Cerebellum (tissue), 4 donors: ENCODE measurements at places on chromosomes 16 and 17.

DNA sequence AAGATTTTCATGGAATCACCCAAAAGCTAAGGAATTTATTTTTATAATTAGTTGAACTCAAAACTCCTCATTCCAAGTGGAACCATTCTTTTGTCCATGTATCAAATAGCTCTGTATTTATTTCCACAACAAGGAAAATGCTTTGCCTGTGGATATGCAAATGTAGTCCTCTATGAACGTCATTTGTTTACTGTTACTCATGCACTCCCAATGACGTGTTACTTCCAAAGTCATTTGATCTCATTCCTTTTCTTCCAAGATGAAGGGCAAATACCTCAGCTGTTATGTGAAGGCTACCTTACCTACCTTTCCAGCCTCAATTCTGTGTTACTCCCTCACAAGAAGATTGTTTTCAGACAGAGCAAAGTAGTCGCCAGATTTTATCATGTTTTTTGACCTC, 83.7 kb downstream of the ITFG1 start:
- DNase-seq: no peak

GRCh38 chr16:22664561-22664997, 149.4 kb upstream of the HS3ST2 start:
- no peak for DNase-seq

- peak; percentile 52 for DNase-seq
These were observed 34.7 kb downstream of the ANKRD40 start for GRCh38 chr17:50672831-50673551.

GRCh38 chr16:86379505-86379846, 130.9 kb upstream of the FOXF1 start:
- no peak for DNase-seq

- no peak for DNase-seq
These were observed 138.7 kb downstream of the ANKFN1 start for GRCh38 chr17:56292010-56292409.

DNA sequence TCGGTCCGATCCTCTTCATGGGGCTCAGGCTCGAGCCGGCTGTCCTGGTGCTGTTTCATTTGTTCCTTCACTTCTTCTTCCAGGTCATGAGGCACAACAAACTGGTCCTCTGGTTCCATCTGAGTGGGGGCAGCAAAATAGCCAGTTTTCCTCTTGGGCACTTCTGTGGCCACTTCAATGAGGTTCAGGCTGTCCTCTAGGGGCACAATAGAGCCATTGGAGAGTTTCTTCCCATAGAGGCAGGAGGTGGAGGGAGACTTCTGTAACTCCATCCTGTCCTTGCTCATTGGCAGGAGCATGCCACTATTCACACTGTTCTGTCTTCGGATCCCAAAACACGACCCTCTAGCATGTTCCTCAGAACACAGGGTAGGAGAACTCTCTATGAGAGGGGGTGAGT, 22.9 kb downstream of the MARVELD3 start:
- no peak for DNase-seq

GRCh38 chr17:66715076-66715675, 119.7 kb upstream of the CACNG5 start:
- DNase-seq: no peak

DNA sequence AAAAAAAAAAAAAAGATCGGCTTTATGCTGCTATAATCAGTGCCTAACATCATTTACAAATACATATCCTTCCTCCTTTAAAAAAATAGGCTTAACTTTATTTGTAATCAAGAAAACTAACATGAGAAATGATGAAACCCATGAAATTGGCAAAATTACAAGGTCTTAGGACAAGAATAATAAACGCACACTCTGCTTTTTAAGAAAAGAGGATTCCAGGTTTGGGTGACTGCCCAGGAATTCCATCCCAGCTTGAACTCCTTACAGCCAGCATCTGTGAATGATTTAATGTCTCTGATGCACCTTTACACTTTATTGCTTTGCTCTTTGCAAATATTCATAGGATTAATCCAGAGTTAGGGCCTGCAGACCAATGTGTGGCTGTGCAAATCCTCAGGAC, 196.0 kb downstream of the CBLN1 start:
- DNase-seq: no peak

DNA sequence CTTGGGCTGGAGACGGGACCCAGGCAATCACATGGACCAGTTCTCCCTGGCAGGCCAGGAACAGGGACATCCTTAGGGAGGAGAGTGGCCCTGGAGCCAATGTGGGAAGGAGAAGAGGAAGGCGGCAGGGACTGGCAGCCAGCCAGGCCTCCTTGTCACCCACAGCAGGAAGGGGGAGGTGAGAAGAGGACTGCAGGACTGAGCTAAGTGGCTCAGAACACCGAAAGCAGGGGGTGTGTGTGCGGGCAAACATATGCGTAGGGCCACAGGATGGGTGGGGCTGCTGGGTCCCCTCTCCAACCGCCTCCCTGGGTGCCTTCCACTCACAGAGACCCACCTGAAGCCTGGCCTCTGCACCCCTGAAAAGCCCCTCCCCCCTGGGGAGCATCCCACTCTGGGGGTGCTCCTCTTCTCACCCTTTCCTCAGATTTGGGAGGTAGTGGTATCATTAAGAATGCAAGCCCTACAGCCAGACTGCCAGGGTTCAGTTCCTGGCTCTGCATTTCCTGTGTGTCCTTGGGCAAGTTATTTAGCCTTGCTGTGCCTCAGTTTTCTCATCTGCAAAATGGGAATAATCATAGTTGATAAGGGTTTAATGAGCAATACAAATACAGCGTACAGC, 8.1 kb downstream of the PNMT start:
- no peak for DNase-seq

DNA sequence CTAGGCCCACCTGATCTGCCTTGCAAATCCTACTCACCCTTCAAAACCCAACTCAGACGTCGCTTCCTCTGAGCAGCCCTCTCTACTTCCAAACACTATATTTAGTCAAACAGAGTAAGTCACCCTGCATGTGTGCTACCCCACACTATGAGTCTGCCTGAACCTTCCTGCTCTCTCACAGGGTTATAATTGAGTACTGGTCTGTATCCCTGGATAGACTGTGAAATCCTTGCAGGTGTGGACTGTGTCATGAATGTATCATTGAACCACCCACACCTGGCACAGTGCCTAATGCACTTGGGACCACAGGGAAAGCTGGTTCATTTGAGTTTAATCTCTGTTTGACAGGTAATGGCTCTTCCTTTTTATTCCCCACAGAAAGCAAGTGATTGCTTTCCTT, 3.4 kb downstream of the FBXO39 start:
- DNase-seq: no peak

DNA sequence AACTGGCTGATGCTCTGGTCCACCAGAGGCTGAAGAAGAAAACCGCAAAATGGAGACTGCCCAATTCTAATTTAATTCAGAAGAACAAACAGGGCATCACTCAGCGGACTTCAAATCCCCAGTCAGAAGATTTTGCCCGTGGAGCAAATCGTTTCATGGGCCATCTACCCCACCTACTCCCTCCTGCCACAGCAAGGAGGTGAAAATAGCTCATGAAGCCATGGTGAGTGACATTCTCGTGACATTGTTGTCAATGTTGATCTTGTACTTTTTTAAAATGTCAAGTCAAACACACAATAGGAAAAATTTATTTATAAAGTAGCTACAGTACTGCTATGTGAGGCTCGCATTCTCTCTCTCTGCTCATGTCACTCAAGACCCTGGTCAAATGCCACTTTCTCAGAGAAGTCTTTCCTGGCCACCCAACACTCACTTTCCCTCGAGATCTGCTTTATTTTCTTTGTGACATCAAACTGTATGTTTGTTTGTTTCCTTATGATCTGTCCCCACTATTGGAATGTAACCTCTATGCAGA, 31.3 kb upstream of the SOX9 start:
- no peak for DNase-seq

GRCh38 chr16:24776501-24777220, 47.2 kb downstream of the TNRC6A start:
- peak; percentile 18 for DNase-seq

- DNase-seq: no peak
These were observed 3.1 kb upstream of the WDR90 start for GRCh38 chr16:645852-646678.

GRCh38 chr17:40134184-40134583, 6.2 kb upstream of the CASC3 start:
- no peak for DNase-seq

DNA sequence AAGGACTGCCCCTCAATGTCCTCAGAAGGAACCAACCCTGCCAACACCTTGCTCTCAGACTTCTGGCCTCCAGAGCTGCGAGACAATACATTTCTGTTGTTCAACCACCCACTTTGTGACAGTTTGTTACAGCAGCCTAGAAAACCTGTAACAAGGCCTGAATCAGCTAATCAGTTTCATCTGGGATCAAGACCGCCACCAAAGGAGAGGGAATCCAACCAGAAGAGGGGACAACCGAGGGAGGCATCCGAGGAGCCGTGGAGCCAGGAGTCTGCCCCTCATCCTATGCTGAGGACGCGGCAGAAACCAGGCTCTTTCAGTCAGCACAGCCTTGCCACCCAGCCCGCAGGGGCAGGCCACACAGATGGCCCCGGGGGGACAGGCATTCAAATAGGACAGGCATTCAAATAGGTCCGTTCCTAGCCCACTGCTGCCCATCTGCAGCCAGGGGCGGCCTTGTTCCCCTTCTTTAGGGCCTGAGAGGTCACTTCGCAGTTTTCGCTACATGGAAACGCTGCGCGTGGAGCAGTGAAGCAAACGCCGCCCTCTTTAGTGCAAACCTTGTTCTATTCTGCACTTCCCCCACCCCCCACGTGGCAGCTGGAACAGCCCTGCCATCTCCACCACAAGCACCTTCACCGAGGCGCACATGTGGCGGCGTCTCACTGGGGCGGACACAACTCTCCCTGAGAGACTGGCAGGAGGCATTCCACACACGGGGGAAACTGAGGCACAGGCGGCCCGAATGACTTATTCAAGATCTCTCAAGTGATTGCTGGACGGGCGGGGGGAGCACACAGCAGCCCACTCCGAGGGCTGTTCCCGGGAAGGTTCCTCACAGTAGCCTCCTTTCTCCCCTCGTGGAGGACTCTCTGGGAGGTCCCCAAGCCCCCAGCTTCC, 26.7 kb downstream of the FA2H start:
- DNase-seq: no peak

GRCh38 chr16:57945740-57946138, 25.2 kb downstream of the CNGB1 start:
- no peak for DNase-seq

DNA sequence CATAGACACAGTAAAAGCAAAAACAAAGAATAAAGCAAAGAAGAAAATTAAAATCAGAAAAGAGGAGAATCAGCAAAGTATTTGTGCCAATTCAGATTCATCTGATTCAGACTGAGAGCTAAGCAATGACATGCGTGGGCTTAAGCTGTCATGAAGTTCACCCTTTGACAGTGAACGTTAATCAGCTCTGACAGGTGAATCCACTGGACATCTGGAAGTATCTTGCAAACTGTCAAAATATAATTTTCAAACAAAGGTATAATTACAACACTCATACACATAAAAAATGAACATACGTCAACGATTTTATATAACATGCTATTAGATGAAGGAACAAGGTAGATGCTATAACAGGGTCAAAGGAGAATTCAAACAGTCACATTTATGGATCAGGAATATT, 596.3 kb upstream of the SALL1 start:
- DNase-seq: no peak

DNA sequence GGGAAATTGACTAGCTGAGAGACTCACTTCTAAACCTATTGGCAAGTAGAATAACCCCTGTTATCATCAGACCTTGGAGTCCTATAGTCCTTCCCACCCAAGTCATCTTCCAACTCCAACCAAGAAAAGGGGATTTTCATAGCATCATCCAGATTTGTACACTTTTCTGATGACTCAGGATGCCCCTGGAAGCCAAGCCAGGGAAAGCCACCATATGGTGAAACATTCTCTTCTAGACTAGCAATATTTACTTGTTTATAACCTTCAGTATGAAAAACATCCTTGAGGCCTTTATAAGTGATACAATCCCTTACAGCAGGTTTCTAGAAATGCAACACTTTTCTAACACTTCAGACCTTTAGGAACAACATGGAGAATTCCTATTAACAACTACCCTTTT, 618.8 kb upstream of the CDH11 start:
- no peak for DNase-seq

DNA sequence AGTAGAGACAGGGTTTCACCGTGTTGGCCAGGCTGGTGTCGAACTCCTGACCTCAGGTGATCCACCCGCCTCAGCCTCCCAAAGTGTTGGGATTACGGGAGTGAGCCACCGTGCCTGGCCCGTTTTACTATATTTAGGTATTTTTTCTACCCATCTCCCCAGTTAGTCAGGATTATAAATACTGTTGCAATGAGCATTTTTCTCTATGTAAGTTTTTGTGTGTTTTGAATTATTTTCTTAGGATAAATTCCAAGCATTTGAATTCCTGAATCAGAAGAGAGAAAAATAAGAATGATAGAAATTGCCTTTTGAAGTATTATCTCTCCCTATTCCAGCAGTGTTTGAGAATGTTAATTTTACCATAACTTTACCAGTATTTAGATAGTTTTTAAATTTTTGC, 36.6 kb downstream of the KIAA0513 start:
- DNase-seq: no peak

GRCh38 chr17:74427048-74427762, 4.7 kb upstream of the GPRC5C start:
- no peak for DNase-seq

DNA sequence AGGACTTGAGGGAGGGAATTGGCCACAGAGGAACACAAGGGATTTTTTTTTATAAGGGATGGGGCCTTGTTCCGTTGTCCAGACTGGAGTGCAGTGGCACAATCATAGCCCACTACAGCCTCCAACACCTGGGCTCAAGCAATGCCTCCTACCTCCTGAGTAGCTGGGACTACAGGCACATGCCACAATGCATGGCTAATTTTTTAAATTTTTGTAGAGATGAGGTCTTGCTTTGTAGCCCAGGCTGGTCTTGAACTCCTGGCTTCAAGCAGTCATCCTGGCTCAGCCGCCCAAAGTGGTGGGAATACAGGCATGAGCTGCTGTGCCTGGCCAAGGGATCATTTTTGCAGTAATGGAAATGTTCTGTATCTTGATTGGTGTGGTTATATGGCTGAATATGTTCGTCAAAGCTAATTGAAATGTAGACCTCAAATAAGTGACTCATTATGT, 56.9 kb downstream of the VMP1 start:
- DNase-seq: no peak

- peak; percentile 9 for DNase-seq
These were observed 16.4 kb downstream of the CDK5RAP3 start for GRCh38 chr17:47987240-47987835.

GRCh38 chr17:74649909-74650308, 26.4 kb upstream of the CD300E start:
- no peak for DNase-seq

DNA sequence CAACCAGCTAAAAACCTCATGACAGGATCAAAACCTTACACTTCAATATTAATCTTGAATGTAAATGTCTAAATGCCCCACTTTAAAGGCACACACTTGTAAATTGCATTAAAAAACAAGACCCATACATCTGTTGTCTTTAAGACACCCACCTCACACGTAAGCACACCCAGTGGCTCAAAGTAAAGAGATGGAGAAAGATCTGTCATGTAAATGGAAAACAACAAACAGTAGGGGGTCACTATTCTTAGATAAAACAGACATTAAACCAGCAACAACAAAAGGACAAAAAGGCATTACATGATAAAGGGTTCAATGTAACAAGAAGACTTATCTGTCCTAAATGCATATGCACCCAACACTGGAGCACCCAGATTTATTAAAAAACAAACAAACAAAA, 35.6 kb downstream of the SDR42E1 start:
- DNase-seq: no peak
